Stomach (tissue), 19 donors: ENCODE measurements at places on chromosomes 11 and 22. TPM values are rescaled to one million over a fixed set of nuclear protein-coding genes. Genes with fewer than 3 reads are reported as not detected.

Gene C1QTNF4
- not detected for total RNA-seq

Gene MRGPRX3
- not detected for total RNA-seq

Gene SLC22A9
- not detected for total RNA-seq

Gene CECR2
- 1.4 TPM for total RNA-seq

- no peak for DNase-seq
- peaks cover 40% of the 10 kb centered on the region for H3K27me3 ChIP-seq
- no peaks in the 10 kb centered on the region for H3K36me3 ChIP-seq
- H3K4me1 ChIP-seq, result no peaks in the 10 kb centered on the region
- H3K27ac ChIP-seq, result no peak overlapping the region
- no peak overlapping the region for H3K4me3 ChIP-seq
These were observed 16.2 kb upstream of the PVALB start for GRCh38 chr22:36833073-36833472.

GRCh38 chr11:45171550-45171949, 25.1 kb downstream of the PRDM11 start:
- no peak overlapping the region for H3K4me3 ChIP-seq
- no peak for DNase-seq
- H3K27me3 ChIP-seq, result no peaks in the 10 kb centered on the region
- H3K27ac ChIP-seq, result no peak overlapping the region
- no peaks in the 10 kb centered on the region for H3K4me1 ChIP-seq
- H3K36me3 ChIP-seq, result no peaks in the 10 kb centered on the region

GRCh38 chr11:17263769-17264168, 12.8 kb upstream of the NUCB2 start:
- DNase-seq, result no peak
- H3K27ac ChIP-seq, result no peak overlapping the region
- H3K4me1 ChIP-seq, result no peaks in the 10 kb centered on the region
- no peaks in the 10 kb centered on the region for H3K27me3 ChIP-seq
- H3K36me3 ChIP-seq, result no peaks in the 10 kb centered on the region
